ENCODE measurements at places on chromosomes 11 and 22.

GRCh38 chr11:77472991-77473800, 698 bp downstream of the PAK1 start:
- peak; percentile 13 for DNase-seq

DNA sequence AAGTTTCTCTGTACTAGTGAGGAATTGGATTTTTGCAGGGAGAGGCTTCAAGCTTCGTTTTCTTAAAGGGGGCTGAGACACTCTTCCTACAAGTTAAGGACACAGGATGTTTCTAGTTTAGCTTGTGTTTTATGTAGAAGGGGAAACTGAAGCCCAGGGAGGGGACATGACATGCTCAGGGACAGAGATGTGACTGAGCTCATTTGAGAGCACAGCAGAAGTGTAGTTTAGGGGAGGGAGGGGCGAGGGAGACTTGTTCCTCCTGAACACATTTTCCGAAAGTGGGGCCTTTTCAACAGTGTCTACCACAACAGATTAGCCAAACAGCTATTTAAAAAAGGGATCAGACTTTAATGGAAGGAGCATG, 148.1 kb downstream of the FBXO7 start:
- no peak for DNase-seq

- no peak for DNase-seq
These were observed 395.6 kb downstream of the TENM4 start for GRCh38 chr11:79045018-79045799.

GRCh38 chr11:1792461-1792860, 28.7 kb upstream of the CTSD start:
- no peak for DNase-seq

- no peak for DNase-seq
These were observed 63.6 kb upstream of the FAM181B start for GRCh38 chr11:82796998-82797961.
